ENCODE measurements at places on chromosomes 7 and 10.

DNA sequence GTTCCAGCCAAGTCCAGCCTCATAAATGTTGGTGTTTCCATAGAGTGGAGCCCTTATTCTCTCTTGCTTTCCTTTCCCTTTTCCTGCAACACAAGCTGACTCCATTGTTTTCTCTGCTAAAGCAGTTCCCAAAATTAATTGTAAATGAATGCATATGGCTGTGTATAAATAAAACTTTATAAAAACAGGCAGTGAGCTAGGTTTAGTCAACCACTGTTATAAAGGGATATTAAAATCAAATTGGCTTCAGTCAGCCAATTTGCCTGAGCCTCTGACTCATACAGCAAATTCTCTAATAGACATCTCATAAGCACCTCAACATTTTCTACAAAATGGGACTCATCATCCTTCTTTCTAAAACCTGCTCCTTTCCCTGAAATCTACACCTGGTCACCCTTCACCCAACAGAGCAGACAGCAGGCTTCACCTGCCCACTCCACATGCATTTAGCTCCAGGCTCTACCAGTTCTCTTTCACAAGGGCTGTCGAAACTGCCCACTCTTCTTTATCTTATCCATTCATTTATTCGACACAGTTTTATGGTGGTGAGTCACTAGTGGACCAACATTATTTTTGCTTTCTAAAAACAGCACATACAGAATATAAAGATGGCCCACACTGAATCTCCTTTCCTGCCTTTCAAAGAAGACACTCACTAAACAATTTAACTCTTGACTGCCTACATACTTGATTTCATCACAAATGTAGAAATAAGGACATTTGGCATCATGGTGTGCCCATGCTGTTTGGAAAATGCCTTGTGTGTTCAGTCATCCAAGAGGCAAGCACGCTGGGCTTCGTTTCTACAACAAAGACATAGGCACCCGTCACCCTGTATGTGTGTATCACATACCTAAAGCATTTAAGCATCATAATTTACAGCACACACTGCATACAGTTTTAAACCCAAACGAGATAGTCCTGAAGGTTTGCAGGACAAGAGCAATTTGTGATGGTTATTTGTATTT, 74.6 kb upstream of the C7orf33 start:
- DNase-seq: no peak

GRCh38 chr7:27128776-27129728, 1.5 kb downstream of the HOXA4 start:
- DNase-seq: no peak

GRCh38 chr7:71339924-71340323, 208.0 kb downstream of the GALNT17 start:
- DNase-seq: no peak

GRCh38 chr7:78253850-78254725, 455.5 kb downstream of the PHTF2 start:
- DNase-seq: no peak

GRCh38 chr10:132848291-132848701, 62.3 kb upstream of the NKX6-2 start:
- no peak for DNase-seq

DNA sequence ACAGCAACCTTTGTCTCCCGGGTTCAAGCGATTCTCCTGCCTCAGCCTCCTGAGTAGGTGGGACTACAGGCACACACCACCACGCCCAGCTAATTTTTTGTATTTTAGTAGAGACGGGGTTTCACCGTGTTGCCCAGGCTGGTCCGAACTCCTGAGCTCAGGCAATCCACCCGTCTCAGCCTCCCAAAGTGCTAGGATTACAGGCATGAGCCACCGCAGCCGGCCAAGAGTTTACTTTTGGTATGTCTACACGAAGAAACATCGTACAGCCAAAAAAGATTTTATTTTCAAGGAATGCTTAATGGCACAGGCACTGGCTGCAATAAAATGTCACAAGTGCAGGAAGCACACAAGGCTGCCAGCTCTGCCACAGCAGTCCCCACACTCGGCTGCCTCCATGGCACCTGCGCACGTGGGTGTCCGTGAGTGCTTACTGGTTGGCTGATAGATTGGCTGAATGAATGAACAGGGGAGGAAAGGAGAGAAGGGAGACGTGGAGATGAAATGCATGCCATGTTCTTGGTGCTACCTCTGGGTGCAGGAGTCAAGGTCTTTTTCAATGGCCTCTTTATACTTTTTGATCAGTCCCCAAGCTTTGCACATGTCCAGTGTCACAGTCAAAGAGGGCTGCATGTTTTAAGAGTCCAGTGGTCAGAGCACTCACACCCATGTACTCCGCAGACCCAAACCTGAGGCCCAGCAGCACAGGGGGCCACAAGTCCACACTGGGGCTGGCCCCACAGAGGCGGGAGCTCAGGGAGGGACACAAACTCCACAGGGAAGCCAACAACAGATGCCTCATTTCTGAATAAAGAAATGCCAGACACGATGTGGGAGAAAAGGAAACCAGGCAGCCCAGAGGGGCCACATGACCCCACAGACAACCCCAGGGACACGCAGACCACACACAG, 198.2 kb downstream of the MAD1L1 start:
- DNase-seq: no peak

DNA sequence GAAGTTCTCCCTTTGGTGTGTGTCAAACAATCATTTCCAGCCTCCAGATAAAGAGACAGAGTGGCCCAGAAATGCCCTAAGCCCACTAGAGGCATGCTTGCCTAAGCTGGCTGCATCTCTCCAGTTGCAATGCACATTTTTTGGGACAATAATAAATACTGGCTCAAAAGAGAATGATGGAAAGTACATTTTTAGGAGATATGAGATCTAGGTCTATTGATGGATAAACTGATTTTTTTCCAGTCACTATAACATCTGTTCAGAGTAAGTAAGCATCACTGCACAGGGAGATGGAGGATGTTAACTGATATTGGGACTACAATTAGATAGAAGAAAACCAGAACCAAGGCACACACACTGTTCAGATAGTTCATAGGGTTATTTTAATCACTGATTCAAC, 553.0 kb downstream of the GRM8 start:
- DNase-seq: no peak

DNA sequence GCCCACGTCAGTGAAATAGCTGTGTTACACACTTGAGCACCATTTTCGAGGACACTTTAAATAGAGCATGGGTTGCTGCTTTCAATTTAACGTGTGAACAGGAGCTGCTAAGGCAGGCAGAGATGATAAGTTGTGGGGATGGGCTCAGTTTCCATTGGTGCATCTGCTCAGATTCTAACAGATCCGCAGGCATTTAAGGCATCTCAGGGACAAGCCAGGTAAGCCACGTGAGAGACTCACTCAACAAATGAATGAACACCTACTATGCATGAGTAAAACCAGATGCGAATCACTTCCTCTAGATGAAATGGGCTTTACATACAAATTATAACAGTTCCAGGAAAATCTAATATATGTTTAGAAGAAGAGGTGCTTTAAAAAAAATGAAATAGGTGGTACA, 34.6 kb downstream of the PLXNA4 start:
- DNase-seq: no peak

GRCh38 chr10:28922127-28922526, 244.8 kb downstream of the BAMBI start:
- no peak for DNase-seq

DNA sequence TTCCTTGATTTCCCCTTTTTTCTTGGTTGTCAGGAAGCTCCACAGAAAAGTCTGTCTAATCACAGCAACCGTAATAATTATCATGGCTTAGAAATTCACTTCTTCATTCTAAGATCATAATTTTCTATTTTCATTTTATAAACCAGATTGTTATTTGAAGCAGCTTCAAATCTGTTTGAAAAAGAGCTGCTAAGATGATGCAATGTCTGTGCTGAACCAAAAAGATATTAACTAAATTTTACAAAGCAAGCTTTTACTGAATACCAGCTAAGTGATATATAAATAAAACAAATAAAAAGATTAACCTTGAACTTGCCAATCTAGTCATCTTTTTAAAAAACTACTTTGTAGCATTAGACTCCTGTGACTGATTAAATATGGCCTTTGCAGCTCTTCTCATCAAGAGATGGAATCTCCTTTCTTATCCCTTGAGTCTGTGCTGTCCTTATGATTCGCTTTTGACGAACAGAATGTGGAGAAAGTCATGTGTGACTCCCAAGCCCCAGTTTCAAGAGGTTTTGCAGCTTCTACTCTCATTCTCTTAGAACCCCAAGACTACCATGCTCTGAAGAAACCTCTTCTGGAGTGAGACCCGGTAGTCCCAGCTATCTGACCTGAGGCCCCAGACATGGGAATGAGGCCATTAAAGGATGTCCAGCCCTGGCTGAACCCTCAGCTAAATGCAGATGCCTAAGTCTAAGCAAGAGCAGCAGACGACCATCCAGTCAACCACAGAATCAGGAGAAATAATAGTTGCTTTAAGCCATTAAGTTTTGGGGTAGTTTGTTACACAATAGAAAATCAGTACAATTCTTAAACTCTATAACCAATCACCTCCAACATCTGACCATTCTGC, 14.4 kb downstream of the NAMPT start:
- DNase-seq: no peak

DNA sequence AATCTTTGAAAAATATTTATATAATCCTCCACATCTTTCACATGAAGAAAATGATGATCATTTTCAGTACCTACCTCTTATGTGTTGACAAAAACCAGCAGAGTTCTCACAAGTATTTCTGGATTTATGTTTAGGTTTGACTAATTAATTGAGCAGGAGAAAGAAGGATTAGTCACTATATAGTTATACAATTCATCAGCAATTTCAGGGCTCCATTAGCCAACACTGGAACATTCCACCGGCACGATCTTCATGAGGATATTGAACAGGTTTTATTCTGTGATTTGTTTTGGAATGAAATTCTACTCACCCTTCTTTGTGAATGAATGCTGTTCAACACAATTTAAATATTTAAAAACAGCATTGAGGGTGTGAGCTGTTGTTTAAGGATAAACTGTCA, 163.2 kb downstream of the SEM1 start:
- no peak for DNase-seq

DNA sequence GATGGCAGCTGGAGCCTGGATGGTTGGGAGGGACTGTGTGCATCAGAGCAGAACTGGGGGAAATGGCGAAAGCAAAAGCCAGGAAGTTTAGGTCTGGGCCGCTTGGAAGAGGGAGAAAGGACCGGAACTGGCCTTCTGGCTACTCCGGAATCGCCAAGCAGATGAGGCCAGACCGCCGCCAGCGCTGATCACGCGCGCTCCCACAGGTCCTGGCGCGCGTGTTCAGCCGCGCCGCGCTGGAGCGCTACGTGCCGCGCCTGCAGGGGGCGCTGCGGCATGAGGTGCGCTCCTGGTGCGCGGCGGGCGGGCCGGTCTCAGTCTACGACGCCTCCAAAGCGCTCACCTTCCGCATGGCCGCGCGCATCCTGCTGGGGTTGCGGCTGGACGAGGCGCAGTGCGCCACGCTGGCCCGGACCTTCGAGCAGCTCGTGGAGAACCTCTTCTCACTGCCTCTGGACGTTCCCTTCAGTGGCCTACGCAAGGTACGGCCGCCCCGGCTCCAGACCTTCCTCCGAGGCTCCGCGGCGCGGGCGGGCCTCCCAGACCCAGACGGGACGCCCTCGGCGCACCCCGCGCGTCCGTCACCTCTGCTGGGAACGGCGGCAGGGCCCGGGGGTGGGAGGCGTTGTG, 2.0 kb downstream of the CYP26C1 start:
- no peak for DNase-seq

DNA sequence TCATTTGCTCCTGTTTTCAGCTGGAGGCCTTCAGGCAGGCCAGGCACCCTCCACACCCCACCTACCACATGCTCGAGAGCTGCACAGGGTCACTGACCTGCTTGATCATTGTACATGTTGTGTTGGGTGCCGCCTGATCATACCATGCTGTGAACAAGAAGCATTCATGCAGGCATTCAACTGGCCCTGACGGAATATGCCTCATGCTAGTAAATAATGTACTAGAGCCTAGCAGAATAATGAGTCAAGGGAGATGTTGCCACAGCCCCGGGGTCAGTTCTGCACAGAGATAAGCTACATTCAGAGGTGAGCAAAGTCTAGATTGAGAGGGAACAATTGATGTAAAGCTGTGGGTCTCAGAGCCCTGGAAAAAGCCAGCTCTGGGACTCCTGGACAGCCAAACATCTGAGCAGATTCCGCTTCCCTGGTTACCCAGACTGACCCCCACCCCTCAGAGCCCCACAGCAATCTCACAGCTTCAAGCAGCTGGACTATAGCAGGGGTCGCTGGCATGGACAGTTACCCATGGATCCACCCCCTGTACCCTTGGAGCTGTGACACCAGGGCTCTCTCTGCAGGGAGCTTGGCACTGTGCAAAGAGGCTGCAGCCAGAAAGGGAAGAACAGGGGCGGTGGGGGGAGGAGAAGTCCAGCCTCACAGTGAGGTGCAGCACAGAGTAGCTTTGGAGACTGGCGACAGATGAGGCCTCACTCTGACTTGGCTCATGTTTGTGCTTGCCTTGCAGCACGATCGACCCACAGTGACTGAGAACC, 86.6 kb downstream of the FRMPD2 start:
- no peak for DNase-seq

DNA sequence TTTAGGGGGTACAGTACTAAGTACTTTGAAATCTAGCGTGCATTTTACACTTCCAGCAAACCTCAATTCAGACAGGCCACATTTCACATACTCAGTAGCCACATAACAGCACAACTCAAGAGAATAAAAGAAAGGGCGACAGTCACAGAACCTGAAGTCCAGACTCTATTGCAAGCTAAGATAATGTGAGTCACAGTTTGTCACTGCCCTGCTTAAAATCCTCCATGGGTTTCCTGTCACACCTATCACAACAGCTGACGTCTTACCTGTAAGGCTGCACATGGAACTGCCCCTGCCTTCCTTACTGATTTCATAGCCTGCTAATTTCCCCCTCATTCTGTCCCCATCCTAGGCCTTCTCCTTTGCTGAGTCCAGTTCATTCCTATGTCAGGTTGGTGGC, 16.1 kb upstream of the CDK14 start:
- DNase-seq: no peak

- no peak for DNase-seq
Observed at GRCh38 chr7:155604504-155604997, 39.9 kb upstream of the RBM33 start.

DNA sequence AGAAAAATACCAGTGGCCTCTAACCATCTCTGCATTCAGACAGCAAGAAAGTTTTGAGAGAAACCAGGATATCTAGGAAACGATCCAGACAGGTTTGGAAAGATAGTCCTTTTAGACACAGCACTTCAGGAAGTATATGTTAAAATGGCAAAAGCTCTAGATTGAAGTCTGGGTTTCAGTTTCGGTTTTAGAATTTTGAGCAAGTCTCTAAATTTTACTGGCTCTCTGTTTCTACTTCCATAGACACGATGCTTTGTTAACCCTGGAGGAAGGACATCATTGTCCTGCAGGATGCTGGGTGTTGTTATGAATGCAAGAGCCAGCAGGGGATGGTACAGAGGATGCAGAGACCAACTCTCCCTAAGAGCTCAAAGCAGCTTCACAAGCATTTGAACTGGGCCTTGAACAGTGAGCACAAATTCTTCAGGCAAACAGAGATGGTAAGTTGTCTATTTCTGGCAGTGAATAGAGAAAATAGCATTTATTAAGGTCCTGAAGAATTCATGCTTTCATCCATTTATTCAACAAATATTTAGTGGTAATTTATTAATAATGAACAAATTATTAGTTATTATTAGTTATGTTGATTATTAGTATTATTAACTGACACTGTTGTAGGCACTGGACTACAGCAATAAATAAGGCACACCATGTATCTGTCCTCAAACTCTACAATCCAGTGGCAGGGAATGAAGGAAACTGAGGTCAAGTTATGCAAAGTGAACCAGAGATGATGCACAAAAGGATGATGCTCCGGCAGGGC, 152.7 kb upstream of the NRP1 start:
- DNase-seq: no peak

All from activated T-cell treated with anti-CD3 and anti-CD28 coated beads, Interleukin-2, amount 50 U/mL, for 1 hour (primary cell).